Activated CD4-positive, CD25-positive, alpha-beta regulatory T cell (primary cell): ENCODE measurements at places on chromosomes 11 and 22.

DNA sequence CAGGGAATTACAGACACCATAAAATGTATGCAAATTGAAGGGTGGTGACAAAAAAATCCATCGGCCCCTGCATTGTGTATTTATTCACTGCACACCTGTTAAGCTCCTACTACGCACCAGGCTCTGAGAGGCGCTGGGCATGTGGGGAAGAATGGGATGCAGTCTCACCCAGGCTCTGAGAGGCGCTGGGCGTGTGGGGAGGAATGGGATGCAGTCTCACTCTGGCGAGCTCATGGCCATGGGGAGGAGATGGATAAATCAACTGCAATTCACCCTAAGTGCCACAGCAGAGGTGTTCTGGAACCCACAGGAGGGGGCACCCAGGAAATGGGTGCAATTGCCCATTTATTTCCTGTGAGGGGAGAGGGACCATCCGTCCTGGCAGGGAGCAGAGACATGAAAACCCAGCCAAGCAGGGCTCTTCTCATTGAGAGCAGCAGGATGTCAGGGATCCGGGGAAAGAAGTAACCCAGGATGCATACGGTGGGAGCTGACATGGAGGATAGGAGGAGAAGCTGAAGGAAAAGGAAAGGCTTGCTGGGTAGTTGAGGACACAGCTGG, 798.7 kb downstream of the TBC1D22A start:
- DNase-seq: no peak

DNA sequence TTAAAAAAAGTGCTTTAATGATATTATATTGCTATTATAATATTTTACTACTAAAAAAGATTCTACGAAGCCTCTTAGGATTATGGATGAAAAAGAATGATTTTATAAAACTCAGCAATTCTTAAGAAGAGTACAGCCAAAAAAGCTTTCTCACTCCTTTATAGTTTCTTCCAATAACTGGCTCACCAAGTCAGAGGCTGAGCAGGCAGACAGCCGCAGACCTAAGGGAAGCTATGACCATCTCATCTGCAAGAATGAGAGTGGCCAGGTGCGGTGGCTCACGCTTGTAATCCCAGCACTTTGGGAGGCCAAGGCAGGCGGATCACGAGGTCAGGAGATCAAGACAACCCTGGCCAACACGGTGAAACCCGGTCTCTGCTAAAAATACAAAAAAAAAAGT, 12.7 kb upstream of the EMID1 start:
- DNase-seq: no peak

GRCh38 chr11:80841675-80842074, 1400.8 kb upstream of the TENM4 start:
- no peak for DNase-seq

GRCh38 chr11:58509748-58510147, 1.8 kb upstream of the OR5B21 start:
- no peak for DNase-seq

DNA sequence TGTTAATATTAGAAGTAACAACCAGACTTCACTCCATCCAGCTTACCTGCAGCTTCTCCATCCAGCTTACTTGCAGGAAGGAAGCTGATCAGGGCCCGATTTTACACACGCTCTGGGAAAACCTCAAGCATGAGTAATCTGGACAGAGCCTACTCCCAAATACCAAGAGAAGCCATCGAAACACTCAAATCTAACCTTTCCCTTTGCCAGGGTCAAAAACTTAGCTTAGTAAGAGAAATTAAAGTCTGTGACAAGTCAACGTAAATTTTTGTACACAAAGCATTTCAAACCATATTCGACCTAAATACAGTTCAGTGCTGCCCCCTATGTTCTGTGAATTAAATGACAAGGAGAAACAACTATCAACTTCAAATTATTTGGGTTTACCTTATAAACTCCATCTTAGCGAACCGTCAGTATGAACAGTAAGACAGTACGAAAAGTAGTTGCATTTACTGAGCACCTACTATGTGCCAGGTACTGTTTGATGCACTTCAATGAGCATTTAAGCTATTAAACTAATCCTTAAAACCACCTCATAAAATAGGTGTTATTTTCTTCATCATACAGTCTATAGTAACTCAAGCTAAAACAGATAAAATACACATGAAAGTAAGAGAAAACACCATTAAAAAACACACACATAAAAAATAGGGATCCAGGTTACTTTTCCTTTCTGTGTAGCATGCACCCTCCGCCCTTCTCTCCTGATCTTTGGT, 36.9 kb downstream of the ARFGAP3 start:
- no peak for DNase-seq

GRCh38 chr11:46265764-46266163, 11.7 kb upstream of the CREB3L1 start:
- no peak for DNase-seq

- no peak for DNase-seq
These were observed 28.8 kb downstream of the VSTM5 start for GRCh38 chr11:93821617-93822016.

DNA sequence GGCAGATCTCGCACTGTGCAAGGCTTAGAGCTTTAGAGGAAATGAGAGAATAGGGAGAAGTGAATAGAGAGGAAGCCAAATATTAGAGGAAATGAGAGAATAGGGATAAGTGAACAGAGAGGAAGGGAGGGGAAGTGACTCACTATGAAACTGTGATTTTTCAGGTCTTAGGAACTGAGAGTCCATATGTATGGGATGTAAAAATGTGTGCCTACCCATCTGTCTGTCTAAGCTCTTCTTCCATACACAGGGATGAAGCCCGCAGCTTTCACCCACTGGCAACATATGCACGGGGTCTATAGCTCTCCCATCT, 6.4 kb upstream of the CCDC86 start:
- DNase-seq: no peak

DNA sequence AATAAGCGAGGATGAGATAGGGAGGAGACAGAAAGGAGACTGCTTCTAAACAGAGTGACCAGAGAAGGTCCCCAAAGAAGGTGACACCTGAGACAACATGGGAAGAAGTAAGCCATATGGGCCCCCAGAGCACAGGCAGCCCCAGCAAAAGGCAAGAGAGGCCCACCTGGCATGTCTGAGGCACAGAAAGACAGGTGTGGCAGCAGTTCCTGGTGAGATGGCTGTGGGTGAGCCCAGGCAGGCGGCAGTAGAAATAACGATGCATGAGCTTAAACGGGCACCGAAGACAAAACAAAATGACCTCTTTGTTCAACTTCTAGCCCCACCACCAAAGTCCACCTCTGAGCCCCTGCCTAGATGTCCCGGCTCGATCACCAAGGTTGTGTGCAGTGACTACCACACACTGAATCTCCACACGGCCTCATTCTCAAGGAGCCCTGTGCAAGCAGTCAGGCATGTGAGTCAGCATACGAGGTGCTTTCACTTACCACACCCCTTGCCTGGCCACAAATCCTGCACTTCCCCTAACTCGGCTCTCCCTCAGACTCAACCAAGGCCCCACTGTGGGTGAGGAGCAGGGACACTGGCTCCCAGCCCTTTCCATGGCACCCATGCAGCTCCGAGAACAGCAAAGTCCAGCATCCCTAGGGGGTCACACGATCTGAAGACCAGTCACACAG, 77.6 kb downstream of the PACSIN2 start:
- no peak for DNase-seq

- DNase-seq: no peak
These were observed 204.3 kb downstream of the TRIM29 start for GRCh38 chr11:119933584-119933983.

DNA sequence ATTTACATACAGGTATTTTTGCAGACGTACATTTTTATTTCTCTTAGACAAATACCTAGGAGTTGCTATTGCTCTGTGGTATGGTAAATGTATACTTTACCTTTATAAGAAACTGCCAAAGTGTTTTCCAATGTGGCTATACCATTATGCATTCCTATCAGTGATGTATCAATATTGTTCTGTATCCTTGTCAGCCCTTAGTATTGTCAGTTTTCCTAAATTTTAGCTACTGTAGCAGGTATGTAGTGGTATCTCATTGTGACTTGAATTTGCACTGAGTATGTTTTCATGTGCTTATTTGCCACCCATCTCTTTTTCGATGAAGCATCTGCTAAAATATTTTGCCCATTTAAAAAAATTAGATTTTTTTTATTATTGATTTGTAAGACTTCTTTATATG, 37.0 kb downstream of the CLPB start:
- no peak for DNase-seq

DNA sequence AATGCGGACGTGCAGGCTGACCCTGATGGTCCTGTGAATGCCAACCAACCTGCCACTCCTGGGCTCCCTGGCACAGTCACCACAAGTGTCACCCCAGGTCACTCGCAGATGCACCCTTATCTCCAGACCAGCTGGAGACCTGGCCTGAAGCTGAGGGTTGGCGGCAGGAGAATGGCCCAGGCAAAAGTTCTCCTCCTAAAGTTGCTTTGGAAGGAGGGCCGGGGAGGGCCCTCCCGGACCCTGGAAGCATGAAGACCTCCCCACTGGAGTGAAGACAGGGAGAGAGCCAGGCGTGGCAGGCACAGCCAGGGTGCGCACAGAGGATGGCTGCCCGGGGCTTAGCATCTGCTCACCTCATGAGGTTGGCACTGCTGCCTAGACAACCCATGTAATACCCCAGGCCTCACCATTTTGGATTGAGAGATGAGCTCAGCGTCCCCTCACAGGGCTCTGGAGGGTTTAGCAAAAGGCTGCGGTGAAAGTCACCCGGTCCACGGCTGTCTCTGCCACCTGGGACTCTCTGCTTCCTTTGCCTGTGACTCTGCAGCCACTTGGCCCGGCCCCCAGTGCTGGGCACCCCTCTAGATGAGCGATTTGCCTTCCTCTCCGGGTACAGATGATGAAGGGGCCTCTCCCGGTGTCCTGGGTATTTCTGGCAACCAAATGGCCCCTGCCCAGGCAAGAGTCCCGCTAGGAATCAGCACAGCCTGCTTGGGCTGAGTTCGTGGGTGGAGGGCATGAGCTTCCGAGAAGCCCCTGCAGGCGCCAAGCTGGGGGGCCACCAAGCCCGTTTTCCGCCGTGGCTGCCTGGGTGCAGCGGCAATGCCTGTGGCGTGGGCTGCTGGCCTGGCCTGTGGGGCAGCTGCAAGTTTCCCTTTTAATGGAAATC, 48.3 kb upstream of the SEPTIN5 start:
- DNase-seq: no peak

- no peak for DNase-seq
These were observed 2.9 kb downstream of the TPCN2 start for GRCh38 chr11:69051381-69052342.

DNA sequence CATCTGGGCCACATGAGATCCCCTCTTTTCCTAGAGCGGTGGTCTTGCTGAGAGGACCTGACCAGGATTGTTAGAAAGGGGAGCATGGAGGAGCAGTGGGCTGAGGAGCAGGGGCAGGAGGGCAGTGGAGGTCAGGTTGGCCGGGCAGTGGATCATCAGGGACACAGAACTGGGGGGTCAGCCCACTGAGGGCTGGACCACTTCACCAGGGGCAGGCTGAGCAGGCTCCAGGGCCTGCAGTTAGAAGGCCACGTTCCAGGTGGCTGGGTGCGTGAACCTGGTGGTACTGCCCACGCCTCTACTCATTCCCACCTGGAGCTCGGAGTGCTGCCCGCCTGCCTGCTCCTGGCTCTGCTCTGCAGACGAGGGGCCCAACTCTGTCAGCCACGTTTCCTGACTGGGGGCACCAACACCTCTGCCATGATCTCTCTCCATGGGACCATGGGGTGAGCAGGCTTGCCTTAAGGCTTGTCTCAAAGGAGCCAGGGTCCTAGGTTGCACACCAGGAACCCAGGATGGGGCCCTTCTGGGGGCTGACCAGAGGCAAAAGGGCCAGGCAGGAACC, 9.7 kb downstream of the MRGPRF start:
- DNase-seq: no peak

GRCh38 chr22:20089977-20090729, 10.1 kb downstream of the DGCR8 start:
- DNase-seq: no peak

DNA sequence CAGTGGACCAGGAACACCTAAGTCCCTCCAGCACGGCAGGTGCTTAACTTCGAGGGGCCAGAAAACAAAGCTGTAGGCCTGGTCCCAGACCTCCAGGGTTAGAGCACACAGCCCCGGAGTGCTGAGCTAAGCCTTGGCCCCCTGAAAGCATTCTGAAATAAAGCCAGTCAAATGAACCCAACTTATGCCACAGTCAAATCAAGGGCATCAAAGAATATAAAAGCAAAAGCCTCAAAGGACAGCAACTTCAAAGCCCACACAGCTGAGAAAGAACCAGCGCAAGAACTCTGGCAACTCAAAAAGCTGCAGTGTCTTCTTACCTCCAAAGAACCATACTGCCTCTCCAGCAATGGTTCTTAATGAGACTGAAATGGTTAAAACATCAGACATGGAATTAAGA, 39.1 kb downstream of the TMEM123 start:
- no peak for DNase-seq

- no peak for DNase-seq
These were observed 38.6 kb downstream of the SCGB1A1 start for GRCh38 chr11:62457478-62457877.

DNA sequence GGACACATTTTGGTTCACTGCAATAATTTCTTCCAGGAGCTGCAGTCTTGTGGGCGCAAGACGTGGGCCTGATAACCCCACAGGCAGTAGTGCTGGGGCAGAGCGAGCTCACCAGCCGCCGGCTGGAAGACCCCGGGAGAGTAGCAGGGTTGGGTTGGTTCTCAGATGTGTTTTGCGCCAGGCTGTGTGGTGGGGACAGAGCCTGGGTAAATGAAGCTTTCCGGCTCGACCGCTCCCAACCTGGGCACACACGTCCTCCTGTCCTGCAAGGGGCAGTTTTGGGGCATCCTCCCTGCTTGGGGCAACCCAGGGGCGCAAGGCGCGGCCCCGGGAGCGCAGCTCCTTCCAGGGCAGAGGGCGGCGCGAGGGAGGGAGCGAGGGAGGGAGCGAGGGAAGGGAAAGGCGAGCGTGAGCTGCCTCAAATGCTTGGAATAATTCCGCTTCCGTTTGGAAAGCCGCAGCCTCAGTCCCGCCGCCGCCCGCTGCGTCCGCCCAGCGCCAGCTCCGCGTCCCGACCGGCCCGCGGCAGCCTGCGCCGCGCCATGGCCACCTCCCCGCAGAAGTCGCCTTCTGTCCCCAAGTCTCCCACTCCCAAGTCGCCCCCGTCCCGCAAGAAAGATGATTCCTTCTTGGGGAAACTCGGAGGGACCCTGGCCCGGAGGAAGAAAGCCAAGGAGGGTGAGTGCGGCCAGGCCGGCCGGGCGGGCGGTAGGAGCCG, at the start of gene PARVA:
Gene PARVA, plus strand, starts transcription at position 466 of the 718 bp plus-strand sequence. Its CDS starts 77 bp downstream, at position 543.
- no peak for DNase-seq

DNA sequence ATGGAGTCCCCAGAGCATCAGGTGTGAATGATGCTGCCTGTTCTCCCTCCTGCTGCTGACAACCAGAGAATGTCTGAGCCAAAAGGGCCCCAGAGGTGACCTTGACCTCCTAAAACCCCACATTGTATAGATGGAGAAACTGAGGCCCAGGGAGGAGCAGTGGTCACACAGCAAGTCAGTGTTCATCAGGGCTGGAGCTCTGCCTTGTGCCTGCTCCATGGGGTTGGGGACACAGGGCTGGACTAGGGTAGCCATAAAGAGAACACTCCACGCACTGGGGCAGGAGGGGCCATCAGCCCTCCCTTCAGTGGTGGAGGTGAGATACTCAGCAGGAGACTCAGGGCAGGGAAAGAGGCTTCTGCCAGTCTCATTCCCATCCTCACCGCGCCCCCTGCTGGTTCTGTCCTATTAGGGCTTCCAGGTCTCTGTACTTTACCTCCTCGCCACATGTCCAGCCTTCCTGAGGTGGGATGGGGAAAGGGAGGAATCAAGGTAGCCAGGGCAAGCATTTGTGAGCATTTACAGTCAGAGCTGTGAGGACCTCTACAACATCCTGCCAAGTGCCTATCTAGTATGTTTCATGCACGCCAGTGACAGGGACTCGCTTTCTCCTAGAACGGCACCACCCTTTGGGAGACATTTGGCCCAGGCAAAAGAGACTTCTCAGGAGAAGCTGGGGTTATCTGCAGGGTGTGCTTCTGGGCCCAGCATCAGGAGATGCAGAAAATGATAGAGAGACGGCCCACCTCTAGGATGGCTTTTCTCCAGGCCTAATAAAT, 43.2 kb downstream of the NEU3 start:
- peak; percentile 53 for DNase-seq
